ENCODE measurements at places on chromosomes 3 and 15. TPM values are rescaled to one million over a fixed set of nuclear protein-coding genes. Genes with fewer than 3 reads are reported as not detected.
A peak's percentile ranks its signal among the peaks of the same experiment; 100 is the strongest.

Gene VPS39
- total RNA-seq: 239 TPM

Gene DISP2
- 0.20 TPM for total RNA-seq

- H3K27me3 ChIP-seq: no peaks in the 10 kb centered on the region
- H3K36me3 ChIP-seq: no peaks in the 10 kb centered on the region
- H3K4me3 ChIP-seq: no peak overlapping the region
- H3K27ac ChIP-seq: no peak overlapping the region
- no peak for DNase-seq
Observed at GRCh38 chr3:10901296-10901945, 85.4 kb downstream of the SLC6A11 start.

DNA sequence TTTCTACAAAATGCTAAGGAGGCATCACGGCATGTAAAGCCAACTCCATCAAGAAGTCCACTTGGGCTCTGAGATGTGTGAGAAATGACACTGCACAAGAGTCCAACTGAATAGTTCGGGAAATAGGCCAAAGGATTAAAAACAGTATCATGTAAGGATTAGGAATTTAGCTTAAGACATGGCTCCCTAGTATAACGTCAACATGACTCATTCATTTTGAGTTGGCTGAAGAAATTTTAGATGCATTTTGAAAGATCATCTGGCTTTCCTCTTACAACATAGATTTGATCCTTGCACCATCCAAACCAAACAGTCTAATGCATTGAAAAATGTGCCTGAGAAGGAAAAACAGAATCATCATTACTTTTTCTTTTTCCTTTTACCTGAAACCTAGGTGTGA is 109.3 kb upstream of the MME start:
- no peaks in the 10 kb centered on the region for H3K4me1 ChIP-seq
- H3K4me3 ChIP-seq: no peak overlapping the region
- H3K27me3 ChIP-seq: no peaks in the 10 kb centered on the region
- H3K36me3 ChIP-seq: no peaks in the 10 kb centered on the region
- DNase-seq: no peak

DNA sequence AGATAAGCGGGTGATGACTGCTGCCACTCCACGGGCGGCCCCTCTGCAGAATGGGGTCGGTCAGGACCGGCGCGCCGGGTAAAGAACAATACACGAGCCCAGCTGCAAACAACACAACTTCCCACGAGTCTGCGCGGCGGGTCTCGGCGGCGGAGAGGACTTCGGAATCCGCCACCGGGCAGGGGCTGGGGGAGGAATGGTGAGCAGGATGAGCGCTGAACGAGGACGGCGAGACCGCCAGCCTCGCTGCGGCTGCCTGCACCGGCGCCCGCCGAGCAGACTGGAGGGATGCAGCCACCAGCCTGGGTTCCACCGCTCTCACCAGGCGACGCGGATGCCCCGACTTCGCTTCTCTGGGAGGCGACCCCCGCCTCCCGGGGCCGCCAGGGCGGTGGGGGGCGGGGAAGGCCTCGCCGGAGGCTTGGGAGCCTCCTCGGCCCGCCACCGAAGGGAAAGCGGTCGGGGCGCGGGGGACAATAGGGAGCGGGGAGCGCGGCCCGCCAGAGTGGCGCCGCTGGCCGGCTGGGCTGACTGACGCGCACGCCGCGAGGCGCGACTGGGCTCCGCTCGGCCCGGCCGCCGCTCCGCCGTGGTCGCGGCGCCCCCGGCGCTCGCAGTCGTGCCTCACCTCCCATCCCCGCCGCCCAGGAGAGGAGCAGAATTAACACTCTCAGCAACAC is 515 bp downstream of the ADAM10 start:
- H3K4me1 ChIP-seq: peaks cover 45% of the 10 kb centered on the region
- peak overlapping the region; percentile 90 for H3K4me3 ChIP-seq
- no peaks in the 10 kb centered on the region for H3K36me3 ChIP-seq
- H3K27me3 ChIP-seq: no peaks in the 10 kb centered on the region
- DNase-seq: peak; percentile 33
- H3K27ac ChIP-seq: peak overlapping the region; percentile 78

Gene SKOR1
- total RNA-seq: 1.5 TPM

DNA sequence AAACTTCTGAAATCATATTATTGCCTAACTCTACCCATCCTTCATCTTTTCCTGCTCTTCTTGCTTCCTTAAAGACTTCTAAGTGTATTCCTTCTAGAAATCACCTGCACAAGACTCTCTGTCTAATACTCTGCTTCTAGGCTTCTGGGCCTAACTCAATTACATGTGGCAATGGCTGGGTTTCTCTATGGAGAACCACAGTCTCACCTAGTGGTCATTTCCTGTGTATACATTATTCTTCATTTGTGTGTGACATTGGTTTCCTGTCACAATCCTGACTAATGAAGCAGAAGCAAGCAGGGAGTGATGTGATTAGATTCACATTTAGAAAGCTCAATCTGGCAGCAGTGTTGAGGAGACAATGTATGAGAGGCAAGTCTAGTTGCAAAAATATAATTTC is 16.9 kb upstream of the CLDN1 start:
- H3K4me1 ChIP-seq: no peaks in the 10 kb centered on the region
- H3K27ac ChIP-seq: no peak overlapping the region
- no peaks in the 10 kb centered on the region for H3K27me3 ChIP-seq
- DNase-seq: no peak
- H3K36me3 ChIP-seq: no peaks in the 10 kb centered on the region
- H3K4me3 ChIP-seq: no peak overlapping the region

- H3K36me3 ChIP-seq: no peaks in the 10 kb centered on the region
- H3K4me3 ChIP-seq: no peak overlapping the region
- H3K4me1 ChIP-seq: no peaks in the 10 kb centered on the region
- no peaks in the 10 kb centered on the region for H3K27me3 ChIP-seq
- no peak for DNase-seq
Observed at GRCh38 chr15:60264566-60264965, 133.2 kb downstream of the ANXA2 start.

- no peak overlapping the region for H3K4me3 ChIP-seq
- H3K36me3 ChIP-seq: no peaks in the 10 kb centered on the region
- H3K27ac ChIP-seq: no peak overlapping the region
- DNase-seq: no peak
Observed at GRCh38 chr3:105988540-105989212, 119.9 kb upstream of the CBLB start.

GRCh38 chr15:84647726-84648125 is 6.4 kb downstream of the WDR73 start:
- H3K4me1 ChIP-seq: no peaks in the 10 kb centered on the region
- no peaks in the 10 kb centered on the region for H3K27me3 ChIP-seq
- no peak for DNase-seq
- no peak overlapping the region for H3K27ac ChIP-seq
- no peak overlapping the region for H3K4me3 ChIP-seq

DNA sequence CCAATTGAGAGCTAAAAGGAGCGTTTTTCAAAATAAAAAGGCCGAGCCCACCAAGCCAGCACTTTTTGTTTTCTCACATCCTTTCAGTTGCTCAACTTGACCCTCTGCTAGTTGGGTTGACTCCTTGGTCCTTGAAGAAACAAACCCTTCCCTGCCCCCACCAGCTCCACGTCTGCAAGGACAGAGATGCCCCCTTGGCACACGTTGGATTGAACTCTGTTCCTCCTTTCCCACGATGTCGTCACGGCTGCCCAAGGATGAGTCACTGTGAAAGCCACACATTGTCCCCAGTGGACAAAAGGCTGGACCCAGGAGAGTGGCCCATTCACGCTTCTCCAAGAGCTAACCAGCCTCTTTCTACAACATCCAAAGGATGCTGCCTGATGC is 43.0 kb upstream of the SPATA12 start:
- no peak for DNase-seq
- peaks cover 13% of the 10 kb centered on the region for H3K4me1 ChIP-seq
- no peaks in the 10 kb centered on the region for H3K36me3 ChIP-seq
- no peaks in the 10 kb centered on the region for H3K27me3 ChIP-seq

DNA sequence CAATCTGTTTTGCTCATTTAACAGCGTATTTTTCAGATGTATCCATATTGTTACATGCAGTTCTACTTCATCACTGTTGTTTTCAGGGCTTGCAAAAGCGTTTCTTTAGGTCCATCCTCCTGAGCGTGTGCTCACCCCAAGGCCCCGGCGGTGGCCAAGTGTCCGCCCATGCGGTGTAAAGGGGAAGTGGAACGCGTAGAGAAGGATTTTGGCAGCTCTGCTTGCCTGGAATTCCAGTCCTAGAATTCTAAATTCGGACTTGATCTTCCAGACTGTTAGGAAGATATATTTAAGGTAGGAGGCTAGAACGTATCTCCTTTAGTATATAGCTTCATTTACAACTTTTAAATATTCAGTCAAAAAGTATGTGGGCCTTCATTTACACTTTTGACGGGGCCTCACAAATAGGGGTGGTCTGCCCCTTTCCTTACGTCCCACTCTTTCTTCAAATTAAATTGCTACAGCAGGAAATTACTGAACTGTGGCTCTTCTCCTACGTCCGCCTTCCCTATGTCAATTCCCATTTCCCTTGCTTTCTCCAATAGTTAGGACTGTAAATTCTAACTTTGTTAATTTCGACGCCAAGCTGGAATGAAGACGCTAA is 609 bp upstream of the TBC1D23 start:
- no peaks in the 10 kb centered on the region for H3K36me3 ChIP-seq
- H3K4me1 ChIP-seq: peaks cover 39% of the 10 kb centered on the region

GRCh38 chr15:28021281-28022039 is 77.7 kb downstream of the OCA2 start:
- no peaks in the 10 kb centered on the region for H3K27me3 ChIP-seq
- no peaks in the 10 kb centered on the region for H3K36me3 ChIP-seq
- no peak overlapping the region for H3K4me3 ChIP-seq
- no peaks in the 10 kb centered on the region for H3K4me1 ChIP-seq
- DNase-seq: no peak

Gene SPTSSB
- 0.63 TPM for total RNA-seq

Gene EHHADH
- total RNA-seq: 3.1 TPM

DNA sequence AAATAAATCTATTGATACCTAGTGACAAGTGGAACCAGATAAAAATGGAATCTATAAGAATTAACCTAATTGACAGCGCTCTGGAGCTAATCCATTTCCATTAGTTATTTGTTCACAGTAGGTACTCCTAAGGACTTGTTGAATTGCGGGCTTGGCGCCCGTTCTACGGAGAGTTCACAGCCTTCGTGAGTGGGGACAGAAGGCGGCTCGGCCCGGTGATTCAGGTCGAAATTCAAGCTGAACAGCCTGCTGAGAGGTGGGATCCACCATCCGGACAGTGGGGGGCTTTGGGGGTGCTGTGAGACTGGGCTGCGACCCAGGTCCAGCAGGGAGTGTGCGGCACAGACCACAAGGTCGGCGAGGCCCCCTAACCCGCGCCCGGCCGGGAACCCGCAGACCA is 779 bp upstream of the CTNNB1 start:
- no peaks in the 10 kb centered on the region for H3K36me3 ChIP-seq
- H3K27me3 ChIP-seq: no peaks in the 10 kb centered on the region
- H3K4me3 ChIP-seq: peak overlapping the region; percentile 92
- peak; percentile 43 for DNase-seq
